ENCODE measurements at places on chromosomes 7 and 10.
A peak's percentile ranks its signal among the peaks of the same experiment; 100 is the strongest.

- peaks cover 2% of the 10 kb centered on the region for H3K36me3 ChIP-seq
- peaks cover 19% of the 10 kb centered on the region for H3K27me3 ChIP-seq
- no peak for DNase-seq
- no peak overlapping the region for H3K27ac ChIP-seq
- peaks cover 2% of the 10 kb centered on the region for H3K4me1 ChIP-seq
Observed at GRCh38 chr10:114899982-114900381, 38.0 kb upstream of the TRUB1 start.

GRCh38 chr10:110569736-110570135, 2.2 kb downstream of the SMC3 start:
- peak overlapping the region; percentile 96 for H3K27ac ChIP-seq
- peaks cover 2% of the 10 kb centered on the region for H3K36me3 ChIP-seq
- H3K4me3 ChIP-seq = peak overlapping the region; percentile 96
- no peak for DNase-seq
- H3K4me1 ChIP-seq = peaks cover 35% of the 10 kb centered on the region

GRCh38 chr7:64046041-64046389, 781 bp downstream of the ZNF727 start:
- no peak overlapping the region for H3K27ac ChIP-seq
- H3K27me3 ChIP-seq = no peaks in the 10 kb centered on the region
- H3K4me1 ChIP-seq = peaks cover 2% of the 10 kb centered on the region
- peak overlapping the region; percentile 54 for H3K4me3 ChIP-seq
- DNase-seq = no peak
- H3K36me3 ChIP-seq = peaks cover 2% of the 10 kb centered on the region

- H3K4me1 ChIP-seq = peaks cover 20% of the 10 kb centered on the region
- no peaks in the 10 kb centered on the region for H3K27me3 ChIP-seq
- no peaks in the 10 kb centered on the region for H3K36me3 ChIP-seq
- no peak overlapping the region for H3K4me3 ChIP-seq
- DNase-seq = no peak
- peak overlapping the region; percentile 57 for H3K27ac ChIP-seq
Observed at GRCh38 chr10:110137142-110137545, 70.3 kb upstream of the MXI1 start.

- peak overlapping the region; percentile 62 for H3K4me3 ChIP-seq
- peak overlapping the region; percentile 12 for H3K27ac ChIP-seq
- no peak for DNase-seq
- peaks cover 16% of the 10 kb centered on the region for H3K4me1 ChIP-seq
- H3K27me3 ChIP-seq = no peaks in the 10 kb centered on the region
- peaks cover 16% of the 10 kb centered on the region for H3K36me3 ChIP-seq
Observed at GRCh38 chr7:77393261-77393660, 22.9 kb downstream of the GSAP start.

DNA sequence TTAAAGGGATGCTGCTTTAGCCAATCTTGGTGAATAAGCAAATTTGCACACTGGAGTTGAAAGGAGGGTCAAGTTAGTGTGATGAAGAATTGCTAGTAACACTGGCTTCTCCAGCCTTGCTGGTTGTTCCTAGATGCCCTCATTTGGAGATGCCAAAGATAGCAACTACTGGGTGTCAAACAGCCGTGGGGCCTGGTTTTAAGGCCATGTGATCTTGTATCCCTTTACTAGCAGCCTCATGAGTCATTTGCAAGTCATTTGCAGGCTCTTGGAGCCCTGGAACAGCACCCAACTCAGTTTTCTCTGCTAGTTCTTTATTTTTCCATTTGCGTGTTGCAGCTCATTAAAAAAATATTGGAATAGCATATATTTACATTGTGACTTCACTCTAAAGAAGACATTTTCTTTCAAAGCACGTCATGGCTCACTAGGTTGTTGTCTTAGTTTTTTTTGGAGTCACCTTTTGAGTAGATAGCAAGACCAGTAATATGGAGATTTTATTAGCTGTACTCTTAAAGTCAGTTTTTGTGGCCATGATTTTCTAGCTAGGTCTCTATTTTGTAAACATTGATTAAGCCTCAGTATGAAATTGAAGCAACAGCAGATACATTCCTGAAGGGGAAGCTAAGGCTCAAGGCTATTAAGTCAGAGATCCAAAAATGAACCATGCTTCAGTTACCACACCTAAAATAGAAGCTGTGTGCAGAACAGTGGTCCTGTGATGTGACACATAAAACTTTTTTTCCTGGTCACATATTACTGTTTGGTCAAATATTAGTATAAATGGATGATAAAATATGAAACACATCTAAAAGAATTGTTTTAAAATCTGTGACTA, 1.3 kb downstream of the LSMEM1 start:
- H3K4me1 ChIP-seq = peaks cover 2% of the 10 kb centered on the region
- no peak overlapping the region for H3K27ac ChIP-seq
- H3K27me3 ChIP-seq = no peaks in the 10 kb centered on the region
- DNase-seq = no peak
- H3K36me3 ChIP-seq = peaks cover 5% of the 10 kb centered on the region
